ENCODE measurements at places on chromosomes 11 and 22.
A peak's percentile ranks its signal among the peaks of the same experiment; 100 is the strongest.

- DNase-seq = no peak
Measured at GRCh38 chr22:27531782-27532530, 269.6 kb downstream of the MN1 start.

DNA sequence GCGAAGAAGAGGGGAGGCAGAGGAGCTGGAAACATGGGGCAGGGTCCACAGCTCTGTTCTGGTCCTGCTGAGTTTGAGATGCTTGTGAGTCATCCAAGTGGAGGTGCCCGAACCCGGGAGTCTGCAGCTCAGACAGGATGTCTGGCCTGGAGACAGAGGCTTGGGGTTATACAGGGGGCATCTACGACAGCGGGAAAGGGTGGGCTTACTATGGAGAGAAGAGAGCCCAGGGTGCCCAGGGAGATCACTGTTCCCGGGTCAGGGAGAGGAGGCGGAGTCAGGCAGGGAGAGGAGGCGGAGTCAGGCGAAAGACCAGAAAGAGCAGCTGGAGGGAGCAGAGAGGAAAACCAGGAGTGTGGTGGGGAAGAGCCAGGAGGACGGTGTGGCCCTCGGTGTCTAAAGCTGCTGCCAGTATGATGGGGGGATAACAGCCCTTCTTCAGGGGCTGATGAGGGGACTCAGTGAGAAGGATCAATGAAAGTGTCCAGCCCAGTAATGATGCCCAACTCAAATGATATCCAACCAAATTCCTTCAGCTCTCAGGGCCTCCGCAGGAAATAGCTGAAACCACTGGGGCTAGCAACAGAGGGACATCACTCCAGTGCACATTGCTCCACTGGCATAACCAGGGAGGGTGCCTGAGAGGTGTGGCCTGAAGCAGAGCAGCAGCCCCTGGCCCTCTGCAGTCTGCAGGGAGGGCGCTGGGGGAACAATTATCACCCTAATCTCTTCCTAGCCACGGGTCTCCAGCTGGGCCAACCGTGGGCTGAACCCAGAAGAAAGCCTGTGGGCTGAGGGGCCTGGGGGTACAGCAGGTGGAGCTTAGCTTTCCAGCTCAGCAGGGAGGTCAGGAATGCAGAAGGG lies 2.6 kb upstream of the LTBP3 start:
- no peak for DNase-seq

DNA sequence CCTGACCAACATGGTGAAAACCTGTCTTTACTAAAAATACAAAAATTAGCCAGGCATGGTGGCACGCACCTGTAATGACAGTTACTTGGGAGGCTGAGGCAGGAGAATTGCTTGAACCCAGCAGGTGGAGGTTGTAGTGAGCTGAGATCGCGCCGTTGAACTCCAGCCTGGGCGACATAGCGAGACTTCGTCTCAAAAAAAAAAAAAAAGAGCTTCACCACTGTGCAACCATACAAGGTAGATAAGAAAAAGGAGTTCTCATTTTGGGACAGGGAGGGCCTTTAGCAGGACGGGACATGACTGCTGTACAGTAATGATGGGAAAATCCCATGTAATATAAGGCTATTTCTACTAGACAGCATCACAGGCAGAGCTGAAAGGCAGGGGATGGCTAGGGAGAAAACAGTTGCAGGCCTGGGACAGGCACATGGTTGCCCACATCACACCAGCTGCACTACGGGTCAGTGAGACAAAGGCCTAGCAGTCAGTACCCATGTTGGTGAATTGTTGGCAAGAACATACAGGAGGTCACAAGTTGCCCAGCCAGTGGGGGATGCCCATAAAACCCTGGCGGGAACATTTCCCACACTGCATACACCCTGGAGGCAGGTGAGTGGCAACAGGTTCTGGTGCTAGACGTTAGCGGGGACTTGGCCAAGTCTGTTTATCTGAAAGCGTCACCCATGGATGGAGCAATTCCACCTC lies 5.4 kb downstream of the TANGO2 start:
- DNase-seq = peak; percentile 70

DNA sequence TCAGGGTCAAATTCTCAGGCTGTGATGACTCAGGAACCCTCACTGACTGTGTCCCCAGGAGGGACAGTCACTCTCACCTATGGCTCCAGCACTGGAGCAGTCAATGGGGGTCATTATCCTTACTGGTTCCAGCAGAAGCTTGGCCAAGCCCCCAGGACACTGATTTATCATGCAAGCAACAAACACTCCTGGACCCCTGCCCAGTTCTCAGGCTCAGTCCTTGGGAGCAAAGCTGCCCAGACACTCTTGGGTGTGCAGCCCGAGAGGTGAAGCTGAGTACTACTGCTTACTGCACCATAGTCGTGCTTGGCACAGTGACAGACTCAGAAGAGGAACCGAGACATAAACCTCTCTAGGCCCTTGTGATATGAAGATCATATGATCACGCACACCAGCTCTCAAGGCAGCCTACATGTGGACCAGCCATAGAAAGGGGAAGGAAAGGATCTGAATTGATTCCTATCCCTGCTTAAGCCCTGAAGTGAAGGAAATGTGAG lies 58.2 kb downstream of the ZNF280B start:
- DNase-seq = peak; percentile 71

DNA sequence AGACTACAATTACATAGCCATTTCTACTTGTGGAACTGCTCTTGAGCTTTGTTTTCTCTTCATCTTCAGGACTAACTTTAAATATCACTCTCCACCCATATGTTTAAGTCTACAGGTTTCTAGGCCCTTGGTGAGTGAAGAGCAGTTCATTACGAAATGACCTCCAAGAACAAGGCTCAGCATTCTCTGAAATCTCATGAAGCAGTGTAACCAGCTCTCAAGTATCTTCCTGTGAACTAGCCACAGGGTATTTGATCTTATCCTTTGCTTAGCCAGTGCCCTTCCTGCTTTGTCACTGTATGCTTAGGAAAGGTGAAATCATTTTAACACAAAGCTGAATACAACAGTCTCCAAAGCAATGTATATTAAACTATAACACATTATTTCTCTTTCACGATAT lies 20.4 kb upstream of the LYVE1 start:
- no peak for DNase-seq

- peak; percentile 92 for DNase-seq
Measured at GRCh38 chr11:119373921-119374631, 7.4 kb downstream of the USP2 start.

DNA sequence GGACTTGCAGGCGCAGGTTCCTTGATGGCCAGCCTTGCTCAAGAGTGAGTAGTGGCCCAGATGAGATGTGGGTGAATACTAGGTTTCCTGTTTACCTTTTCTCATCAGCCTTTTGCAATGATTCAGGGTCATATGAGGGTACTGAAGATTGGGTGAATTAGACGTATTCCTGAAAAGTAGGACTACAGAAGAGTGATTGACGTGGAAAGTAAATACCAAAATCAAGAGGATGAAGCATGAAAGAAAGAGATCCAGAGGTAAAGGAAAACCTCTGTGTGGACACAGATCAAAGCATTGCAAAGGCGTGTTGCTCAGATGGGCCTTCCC lies 59.9 kb downstream of the CYB5R2 start:
- no peak for DNase-seq

- DNase-seq = no peak
Measured at GRCh38 chr11:19792510-19792909, 79.9 kb downstream of the NAV2 start.

GRCh38 chr11:36023922-36024321 lies 80.1 kb downstream of the LDLRAD3 start:
- DNase-seq = no peak

GRCh38 chr22:46064228-46064965 lies 85.9 kb upstream of the PPARA start:
- peak; percentile 56 for DNase-seq

- DNase-seq = peak; percentile 2
Measured at GRCh38 chr11:2590131-2590964, 109.4 kb downstream of the KCNQ1OT1 start.

All from pons (tissue), 1 donor.